ENCODE measurements at places on chromosomes 7 and 10.

- peak; percentile 62 for DNase-seq
These were observed 332.6 kb upstream of the GHITM start for GRCh38 chr10:83806717-83807116.

DNA sequence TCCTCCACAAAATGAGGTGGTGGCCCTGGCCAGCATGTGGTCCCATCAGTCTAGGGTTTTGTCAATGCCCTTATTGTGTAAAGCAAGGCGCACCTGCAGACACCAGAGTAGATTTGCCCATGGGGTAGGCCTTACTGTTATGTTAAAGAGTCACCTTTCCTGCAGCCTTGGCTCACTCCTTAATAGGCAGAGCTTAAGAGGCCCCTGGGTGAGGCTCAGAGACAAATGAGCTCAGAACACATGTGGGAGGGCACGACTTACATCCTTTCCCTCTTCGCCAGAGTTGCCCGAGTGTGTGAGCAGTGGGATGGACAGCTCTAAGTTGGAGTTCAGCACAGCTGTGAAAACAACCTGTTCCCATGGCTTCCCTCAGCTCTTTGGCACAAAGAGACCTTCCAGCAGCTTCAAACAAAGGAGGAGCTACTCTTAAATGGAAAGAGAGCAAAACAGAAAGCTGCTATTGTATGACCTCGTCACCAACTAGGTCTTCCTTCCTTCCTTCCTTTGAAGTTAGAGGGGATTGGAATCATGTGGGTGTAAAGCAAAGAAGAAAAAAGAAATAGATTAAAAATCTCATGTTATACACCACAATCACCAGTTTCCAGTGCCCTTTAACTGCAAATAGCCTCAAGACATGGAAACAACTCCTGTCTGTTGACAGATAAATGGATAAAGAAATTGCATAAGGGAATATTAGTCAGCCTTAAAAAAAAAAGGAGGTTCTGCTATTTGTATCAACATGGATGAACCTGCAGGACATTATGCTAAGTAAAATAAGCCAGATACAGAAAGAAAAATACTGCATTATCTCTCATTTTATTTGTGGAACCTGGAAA lies 11.9 kb upstream of the XPNPEP1 start:
- no peak for DNase-seq

- no peak for DNase-seq
These were observed 121.7 kb downstream of the EVX1 start for GRCh38 chr7:27364344-27364758.

DNA sequence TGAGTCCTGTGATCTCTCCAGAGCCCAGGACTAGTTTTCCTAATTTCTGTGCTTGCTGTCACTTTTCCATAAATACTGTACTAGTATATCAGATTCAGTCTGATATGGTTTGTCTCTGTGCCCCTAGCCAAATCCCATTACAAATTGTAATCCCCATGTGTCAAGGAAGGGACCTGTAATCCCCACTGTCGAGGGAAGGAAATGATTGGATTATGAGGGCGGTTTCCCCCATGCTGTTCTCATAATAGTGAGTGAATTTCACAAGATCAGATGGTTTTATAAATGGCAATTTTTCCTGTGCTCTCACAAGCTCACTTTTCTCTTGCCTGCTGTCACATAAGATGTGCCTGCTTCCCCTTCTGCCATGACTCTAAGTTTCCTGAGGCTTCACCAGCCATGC lies 54.8 kb upstream of the IFRD1 start:
- no peak for DNase-seq

DNA sequence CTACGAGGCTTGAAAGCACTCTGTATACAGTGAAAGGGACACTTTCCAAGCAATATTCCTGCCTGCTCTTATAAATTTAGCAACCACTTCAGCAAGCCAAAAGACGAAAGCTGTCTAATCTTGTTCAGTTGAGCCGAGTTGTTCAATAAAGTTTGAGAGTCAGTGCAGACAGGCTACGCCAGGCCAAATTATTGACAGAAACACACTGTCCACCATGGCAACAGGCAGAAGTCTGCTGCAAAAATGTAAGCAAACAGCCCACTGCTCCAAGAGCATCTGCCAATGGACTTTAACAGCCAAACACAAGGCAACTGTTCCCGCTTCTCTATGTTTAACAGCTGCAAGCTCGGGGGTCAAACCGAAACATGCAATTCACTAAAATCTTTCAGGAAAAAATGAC lies 85.7 kb downstream of the GLI3 start:
- DNase-seq = no peak

GRCh38 chr10:123942114-123942861 lies 50.7 kb upstream of the CPXM2 start:
- no peak for DNase-seq

GRCh38 chr10:3828404-3829155 lies 43.6 kb upstream of the KLF6 start:
- no peak for DNase-seq

DNA sequence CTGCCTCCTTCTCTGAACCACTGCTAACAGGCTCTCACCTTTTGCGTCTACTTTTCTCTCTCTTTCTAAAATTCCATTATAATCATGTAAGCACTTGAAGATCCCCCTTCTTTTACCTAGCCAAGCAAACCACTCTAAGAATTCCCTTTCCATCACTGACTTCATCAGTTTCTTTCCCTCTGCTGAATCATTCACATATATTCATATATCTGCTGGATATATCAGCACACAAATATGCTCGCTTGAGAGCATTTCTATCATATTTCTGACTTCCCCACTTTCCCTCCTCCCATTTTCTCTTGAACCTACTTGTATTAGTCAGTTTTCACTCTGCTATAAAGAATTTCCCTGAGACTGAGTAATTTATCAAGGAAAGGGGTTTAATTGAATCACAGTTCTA lies 84.2 kb upstream of the LRRN3 start:
- DNase-seq = no peak

DNA sequence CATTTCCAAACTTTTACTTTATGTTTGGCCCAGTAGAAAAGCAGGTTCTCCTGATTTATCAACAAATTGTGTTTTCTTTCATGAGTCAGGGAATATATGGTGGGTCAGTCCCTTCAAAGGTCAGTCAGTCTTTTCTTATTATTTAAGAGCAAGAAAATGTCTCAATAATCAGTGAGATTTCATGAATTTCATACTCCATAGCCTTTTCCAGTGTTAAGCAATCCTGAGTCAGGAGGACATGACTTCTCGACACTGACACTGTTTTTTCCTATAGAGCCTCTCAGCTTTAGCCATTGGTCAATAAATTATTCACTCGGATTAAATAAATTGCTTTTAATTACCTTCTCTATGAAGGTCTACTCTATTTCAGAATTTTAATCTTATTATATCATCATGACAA lies 334.5 kb downstream of the SORCS1 start:
- no peak for DNase-seq

- no peak for DNase-seq
These were observed 241.7 kb downstream of the MAGI2 start for GRCh38 chr7:79211724-79212123.

- no peak for DNase-seq
These were observed 14.5 kb upstream of the LIMK1 start for GRCh38 chr7:74069086-74069541.

- peak; percentile 15 for DNase-seq
These were observed 72.0 kb upstream of the TES start for GRCh38 chr7:116138202-116138801.

DNA sequence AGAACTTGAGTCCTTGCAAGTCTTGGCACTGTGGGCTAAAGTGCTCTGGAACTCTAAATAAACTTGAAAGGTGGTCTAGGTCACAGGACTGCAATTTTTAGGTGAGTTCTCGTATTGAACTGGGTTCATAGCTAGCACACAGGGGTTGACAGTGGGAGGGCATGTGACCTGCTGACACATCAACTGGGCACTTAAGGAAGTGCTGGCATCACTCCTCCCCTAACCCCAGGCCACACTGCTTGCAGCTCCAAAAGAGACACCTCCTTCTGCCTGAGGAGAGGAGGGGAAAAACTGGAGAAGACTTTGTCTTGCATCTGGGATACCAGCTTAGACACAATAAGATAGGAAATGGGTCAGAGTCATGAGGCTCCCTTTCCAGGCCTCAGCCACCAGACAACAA lies 38.0 kb upstream of the AASS start:
- no peak for DNase-seq

DNA sequence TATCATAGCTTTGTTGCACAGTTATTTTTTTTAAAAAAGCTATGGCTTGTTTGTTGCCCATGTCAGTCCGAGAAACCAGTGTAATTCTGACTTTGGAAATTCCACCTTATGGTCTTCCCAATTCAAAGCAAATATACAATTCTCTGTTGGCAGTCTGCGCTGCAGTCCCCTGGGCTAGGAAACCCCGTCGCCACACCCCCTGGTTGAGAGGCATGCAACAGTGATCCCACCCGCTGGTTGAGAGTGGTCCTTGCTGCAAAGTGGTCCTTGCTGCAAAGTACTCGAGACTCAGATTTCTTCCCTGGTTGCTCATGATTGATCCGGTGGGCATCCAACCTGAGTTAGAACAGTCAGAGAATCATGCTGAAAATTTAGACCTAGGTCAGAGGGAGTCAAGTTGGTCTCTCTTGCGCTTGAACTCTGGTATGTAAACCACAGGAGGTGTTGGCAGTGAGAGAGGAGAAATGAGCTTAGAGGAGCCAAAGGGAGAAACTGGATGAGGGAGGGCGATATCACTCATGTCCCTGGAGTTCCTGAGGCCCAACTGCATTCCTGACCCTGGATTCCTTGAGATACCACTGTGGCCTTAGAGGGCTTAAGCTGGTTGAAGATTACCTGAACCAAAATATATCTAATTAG lies 45.0 kb upstream of the STK17A start:
- no peak for DNase-seq

DNA sequence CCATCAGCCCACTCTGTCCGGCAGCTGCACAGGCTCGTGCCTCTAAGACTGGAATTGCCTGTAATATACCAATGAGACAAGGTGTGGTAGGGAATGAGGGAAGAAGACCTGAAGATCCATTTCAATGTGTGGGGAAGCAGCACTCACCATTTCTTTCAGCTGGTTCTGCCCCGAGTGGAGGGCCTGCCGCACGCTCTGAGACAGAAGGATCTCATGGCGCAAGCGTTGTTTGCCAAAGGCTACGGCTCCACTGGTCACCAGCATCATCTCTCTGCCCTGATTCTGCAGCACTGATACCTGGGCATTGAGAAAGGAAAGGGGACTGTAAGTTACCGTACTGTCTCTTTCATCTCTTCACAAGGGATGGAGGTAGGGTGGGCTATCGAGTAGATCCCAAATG lies 19.4 kb downstream of the ALDH18A1 start:
- no peak for DNase-seq

GRCh38 chr7:79308192-79308591 lies 145.3 kb downstream of the MAGI2 start:
- DNase-seq = no peak

DNA sequence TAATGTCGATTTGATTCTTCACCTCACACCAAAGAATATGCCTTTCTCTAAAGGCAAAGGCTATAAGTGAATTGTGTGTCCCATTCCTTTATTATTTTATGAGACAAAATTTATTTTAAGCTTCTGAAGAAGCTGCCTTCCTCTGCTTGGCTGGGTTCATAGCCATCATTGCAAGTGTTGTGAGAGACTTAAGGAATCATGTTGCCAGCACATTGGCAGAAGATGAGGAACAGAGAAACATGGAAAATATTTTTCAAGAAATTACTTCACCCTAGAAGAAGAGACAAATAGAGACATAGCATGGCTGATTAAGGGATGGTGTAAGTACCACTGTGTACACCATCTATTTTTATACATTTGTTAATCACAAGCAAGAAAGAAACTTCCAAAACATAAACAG lies 230.1 kb upstream of the SEMA3E start:
- DNase-seq = no peak

- DNase-seq = no peak
These were observed 249.8 kb downstream of the ARHGAP12 start for GRCh38 chr10:31678575-31679516.

- DNase-seq = no peak
These were observed 607.8 kb downstream of the PTPRN2 start for GRCh38 chr7:157979636-157980340.

DNA sequence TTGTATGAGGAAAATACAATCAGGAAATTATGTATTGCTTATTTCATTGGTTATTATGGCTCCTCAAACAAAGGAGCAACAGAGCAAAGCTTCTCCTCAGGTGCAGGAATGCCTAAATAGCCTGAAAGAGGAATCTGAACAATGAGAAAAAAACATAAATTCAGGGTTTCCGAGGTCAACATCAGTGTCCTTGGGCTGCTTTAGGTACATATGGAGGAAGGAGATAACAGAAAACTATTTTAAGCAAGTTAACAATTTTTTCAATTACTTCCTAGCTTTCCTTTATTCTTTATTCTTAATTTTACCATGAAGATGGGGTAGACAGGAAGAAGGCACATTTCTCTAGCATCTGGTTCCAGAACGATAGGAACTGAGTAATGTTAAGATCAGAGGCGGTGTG lies 14.0 kb downstream of the SLC16A9 start:
- no peak for DNase-seq

DNA sequence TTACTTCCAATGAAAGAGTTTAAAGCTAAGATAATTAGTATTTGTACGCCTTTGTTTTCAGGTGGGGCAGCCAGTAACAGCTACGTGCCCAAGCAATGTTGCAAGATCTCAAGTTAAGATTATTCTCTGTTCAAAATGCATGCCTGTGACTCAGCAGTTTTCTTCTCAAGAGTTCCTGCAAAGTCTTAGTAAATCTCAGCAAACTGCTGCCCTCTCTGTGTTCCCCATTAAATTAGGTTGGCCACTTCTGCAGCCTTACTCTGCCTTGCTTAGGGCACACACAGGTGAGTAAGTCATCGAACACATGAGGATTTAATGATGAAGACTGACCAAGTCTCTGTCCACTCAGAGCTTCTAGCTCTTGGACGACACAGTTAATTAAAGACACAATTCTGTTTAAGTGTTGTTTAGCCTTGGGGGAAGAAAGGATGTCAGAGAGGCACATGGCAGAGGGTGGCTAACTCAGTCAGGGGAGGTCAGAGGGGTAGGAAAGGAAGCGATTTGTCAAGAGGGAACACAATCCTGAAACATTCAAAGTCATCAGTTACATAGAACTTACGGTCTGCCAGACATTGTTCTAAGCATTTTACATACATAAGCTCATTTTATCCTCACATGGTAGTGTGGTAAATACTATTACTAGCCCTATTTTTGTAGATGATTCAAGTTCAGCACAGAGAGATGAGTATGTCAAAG lies 20.2 kb upstream of the SLC35G1 start:
- no peak for DNase-seq

GRCh38 chr10:119349937-119350501 lies 142.6 kb downstream of the GRK5 start:
- no peak for DNase-seq

- no peak for DNase-seq
These were observed 3.6 kb downstream of the PLAC9 start for GRCh38 chr10:80136134-80136571.

DNA sequence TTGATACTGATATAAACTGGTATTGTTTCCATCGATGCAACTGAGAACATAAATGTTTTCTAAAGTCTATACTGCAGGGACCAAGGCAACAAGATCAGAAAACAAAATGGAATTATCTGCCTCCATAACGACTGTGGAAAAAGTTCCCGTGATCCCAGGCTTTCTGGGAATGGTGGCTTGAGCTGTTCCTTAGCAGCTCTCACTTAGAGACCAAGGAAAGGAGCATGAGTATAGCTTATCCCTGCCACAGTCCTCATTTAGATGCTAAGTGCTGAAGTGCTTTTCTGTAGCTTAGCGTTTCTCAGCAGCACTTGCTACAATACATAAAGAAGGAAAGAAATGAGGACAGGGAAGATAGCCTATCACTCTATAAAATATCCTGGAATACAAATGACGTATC lies 5.5 kb downstream of the WNT8B start:
- DNase-seq = no peak

All from BE2C (cell line).